ENCODE measurements at places on chromosomes 11 and 22.

GRCh38 chr11:16086229-16086819, 270.0 kb downstream of the SOX6 start:
- DNase-seq = no peak

GRCh38 chr11:7691759-7692350, 14.4 kb downstream of the OVCH2 start:
- DNase-seq = no peak

GRCh38 chr22:29093501-29094300, 20.9 kb downstream of the KREMEN1 start:
- DNase-seq = no peak

- DNase-seq = no peak
These were observed 137.9 kb downstream of the CTTN start for GRCh38 chr11:70536051-70536877.

DNA sequence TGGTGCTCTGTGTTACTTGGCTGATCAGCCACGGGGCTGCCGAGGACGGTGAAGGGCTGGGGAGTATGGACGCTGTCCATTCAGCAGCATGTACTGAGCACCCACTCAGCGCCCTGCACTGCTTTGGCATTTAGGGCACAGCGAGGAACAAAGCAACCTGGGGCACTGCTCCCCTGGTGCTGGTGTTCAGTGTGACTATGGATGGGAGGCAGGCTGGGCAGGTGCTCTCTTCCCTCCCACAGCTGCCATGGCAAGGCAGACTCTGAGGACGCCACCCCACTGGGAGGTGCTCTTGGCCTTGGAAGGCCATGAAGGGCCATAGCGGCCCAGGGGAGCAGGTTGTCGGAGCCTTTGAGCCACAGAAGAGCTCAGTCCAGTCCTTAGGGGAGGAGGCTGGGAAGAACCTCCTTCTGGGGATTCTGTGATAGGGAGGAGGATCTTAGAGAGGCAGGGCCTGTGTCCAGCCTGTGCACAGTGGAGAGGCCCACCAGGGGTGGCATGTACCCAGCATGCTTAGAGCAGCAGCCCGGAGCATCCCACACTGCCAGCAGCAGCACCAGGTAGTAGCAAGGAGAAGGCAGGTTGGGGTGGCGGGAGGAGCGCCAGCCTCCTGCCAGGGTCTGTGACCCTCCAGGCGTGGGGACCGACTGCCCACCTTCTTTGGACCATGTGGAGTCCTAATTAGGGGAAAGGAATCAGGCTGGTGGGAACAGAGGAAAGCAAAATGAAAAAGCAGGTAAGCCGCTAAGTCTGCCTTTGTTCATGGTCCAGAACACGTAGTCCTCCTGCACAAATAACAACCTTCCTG, 141.8 kb downstream of the MPPED1 start:
- DNase-seq = no peak

DNA sequence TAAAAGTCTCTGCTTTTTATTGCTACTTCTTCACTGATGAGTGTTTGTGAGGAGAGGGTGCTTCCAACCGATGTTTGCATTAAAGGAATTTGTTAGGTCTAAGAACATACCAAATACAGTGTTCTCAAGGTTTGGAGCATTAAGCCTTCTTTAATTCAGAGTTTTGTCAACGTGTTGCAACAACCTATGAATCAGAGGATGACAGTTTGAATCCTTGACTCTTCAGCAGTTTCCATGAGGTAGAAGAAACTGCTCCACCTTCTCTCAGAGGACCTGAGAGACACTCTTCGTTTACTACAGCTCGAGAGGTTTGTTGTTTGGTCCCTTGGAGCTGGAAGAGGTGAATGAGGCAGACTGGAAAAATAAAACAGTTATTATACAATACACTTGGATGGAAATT, 55.7 kb downstream of the NCAM1 start:
- no peak for DNase-seq

GRCh38 chr11:19220903-19221724, 19.3 kb upstream of the CSRP3 start:
- DNase-seq = no peak

- DNase-seq = no peak
These were observed 18.8 kb upstream of the PRSS23 start for GRCh38 chr11:86781546-86781945.

DNA sequence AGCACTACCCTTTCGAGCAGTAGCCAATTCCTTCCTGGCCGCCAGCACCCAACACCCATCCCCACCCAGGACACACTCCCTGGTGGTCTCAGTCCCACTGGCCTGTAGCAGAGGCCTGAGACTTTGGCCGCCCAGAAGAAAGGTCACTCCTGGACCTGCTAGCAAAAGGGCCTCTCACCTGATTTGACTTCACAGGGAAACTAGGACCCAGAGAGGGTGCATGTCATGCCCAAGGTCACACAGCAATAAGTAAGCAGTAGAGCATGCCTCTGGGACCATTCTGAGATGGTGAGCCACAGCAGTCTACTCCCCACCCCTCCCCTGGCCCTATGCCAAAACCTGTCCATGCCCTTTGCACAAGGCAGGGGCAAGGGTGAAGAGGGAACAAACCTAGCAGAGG, 7.3 kb downstream of the ARRB1 start:
- no peak for DNase-seq

- no peak for DNase-seq
These were observed at the start of gene TYMP for GRCh38 chr22:50529897-50530579. Gene TYMP, minus strand, starts transcription at chr22:50530012. Its CDS starts 303 bp downstream, at chr22:50529709.

GRCh38 chr11:125874556-125875124, 12.8 kb upstream of the HYLS1 start:
- no peak for DNase-seq

DNA sequence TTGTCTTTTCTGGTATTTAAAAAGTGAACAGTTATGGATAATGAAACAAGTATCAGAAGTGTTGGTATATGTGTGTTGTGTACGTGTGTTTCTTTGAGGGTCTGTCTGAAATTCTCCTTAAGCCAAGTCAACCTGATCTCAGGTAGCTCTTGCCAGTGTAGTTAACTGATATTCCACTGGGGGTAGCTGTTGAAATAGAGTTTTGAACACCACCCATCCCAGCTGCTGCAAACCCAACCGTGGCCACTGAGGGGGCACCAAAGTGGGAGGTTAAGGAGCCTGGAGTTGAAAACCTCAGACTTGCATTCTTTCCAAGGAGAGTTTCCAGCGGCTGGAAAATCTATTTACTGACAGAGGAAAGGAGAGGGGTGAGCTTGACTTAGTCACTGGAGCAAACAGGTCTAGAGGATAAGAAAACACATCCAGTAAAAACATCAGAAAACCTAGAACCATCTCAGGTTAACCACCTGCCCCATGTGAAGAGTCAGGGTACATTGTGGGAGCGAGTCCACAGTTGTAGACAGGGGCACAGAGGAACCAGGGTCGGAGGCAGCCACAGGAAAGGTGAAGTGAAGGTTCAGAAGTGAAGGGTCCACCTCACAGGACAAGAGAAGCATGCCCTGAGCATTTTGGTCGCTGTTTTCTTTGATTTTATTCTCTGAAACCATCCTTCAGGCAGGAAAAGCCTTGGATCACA, 8.8 kb upstream of the CUL5 start:
- no peak for DNase-seq

DNA sequence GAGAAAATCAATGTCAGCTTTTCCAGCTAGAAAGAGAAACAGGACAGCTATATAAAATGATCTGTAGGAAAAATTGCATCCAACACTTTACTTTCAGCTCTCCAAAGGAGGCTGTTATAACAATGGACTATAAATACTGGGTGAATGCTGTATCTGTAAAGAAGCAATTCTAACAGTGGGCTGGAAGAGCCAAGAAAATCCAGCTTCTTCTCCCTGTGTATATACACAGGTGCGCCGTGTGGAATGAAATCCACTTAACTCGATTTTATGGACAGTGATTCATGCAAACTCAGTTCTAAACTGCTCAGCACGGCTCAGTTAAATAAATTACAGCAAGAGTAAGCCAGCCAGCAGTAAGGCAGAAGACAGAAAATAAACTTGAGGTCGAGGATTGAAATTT, 32.5 kb upstream of the LMO2 start:
- DNase-seq = no peak

GRCh38 chr22:50498322-50498890, 9.1 kb downstream of the LMF2 start:
- peak; percentile 32 for DNase-seq

- DNase-seq = no peak
These were observed 11.4 kb downstream of the UBE2L6 start for GRCh38 chr11:57556041-57556440.

DNA sequence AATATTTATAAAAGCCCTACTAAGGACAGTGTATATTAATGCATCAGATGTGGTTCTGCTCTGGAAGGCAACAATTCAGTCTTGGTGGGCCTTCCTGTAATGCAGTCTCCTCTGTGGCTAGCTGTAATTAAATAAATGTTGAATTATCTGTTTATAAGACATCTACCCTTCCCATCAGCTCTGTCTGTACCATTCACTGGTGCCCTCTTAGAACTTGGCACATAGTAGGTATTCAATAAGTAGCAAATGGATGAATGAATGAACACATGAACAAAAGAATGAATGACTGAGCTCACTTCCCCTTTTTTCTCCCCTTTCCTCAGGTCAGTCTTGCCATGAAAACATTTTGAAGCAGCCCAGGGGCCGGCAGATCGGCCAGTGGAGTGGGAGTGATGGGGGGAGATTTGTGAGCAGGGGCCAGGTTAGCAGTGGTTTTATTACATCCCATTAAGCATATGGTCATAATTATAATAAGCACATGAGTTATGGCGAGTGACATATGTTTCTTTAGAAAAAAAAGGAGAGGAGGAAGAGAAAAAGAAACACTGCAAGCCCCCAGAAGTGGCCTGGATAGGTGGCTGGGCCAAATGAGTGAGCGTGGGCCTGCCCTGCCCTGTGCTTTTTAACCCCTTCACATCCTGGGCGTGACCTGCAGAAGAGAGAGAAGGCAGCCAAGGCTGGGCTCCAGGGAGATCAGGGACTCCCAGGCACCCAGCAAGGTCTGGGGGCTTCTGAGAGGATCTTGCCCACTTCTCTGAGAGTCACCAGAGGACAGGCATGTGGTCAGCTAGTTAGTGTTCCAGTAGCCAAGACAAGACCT, 48.6 kb upstream of the CD82 start:
- no peak for DNase-seq

DNA sequence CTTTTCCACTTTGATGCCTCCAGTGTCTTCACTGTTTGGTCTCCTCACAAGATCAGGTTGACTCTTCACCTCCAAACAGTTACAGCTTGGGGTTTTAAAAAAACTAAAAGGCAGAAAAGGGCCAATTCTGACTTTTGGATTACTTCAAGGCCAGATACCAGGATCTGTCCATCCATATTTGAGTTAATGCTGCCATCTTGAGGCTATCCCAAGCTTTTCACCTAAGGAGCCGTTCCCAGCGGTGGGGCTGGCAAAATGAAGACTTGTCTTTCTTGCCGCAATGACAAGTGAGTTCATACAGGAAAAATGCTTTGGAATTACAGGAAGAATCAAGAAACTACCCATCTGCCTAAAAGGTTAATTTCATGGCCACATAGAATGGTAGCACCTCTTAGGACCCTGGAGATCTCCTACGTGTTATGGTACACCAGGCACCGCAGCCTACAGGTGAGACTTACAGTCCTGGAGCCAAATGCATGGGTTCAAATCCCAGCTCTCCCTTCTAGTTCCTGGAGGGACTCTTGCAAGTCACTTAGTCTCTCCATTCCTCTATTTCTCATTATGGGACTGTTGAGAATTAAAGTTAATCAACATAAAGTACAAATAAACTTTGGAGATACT, 6.0 kb upstream of the OR5B21 start:
- DNase-seq = no peak

- no peak for DNase-seq
These were observed 10.8 kb downstream of the NPTXR start for GRCh38 chr22:38833061-38833460.

DNA sequence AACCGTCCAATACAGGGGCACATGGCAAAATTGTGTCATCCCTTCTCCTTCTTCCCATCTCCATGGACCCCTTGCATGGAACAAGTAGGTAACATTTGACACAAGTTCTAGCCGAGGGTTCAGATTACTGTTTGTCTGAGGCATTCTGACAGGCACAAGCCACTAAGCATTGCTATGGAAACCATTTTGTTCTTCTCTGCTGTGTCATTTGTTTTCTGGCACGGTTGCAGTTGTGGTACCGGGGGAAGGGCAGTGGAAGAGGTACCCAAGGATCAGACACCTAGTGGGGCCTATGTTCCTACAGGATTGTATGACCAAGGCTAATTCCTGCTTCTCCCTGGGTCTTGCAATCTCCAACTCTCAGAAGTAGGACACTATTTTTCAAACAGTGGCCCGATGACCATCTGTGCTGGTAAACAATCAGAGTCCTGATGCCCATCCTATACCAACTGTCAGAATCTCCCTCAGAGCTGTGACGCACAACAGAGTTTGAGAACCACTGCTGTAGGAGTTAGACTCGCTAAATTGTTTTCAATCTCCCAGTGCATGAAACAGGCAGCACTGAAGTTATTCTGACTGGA, 69.3 kb downstream of the KCNC1 start:
- no peak for DNase-seq

DNA sequence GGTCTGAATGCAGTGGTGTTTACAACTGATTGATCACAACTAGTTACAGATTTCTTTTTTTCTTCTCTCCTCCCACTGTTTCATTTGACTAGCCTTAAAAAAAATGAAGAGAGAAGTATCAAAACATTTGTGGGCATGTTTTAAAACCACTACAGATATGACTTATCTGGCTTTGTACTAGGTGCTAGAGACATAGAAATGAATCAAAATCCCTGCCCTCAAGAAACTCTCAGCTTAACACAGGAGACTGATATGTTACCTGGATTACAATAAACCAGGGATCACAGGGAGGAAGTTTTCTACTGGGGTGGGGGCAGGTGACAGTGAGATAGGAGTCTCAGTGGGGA, 25.2 kb upstream of the CTR9 start:
- DNase-seq = no peak

GRCh38 chr11:61679893-61680621, at the start of gene DAGLA:
Gene DAGLA, plus strand, starts transcription at chr11:61680391. Its CDS starts 39,765 bp downstream, at chr11:61720156.
- peak; percentile 68 for DNase-seq

DNA sequence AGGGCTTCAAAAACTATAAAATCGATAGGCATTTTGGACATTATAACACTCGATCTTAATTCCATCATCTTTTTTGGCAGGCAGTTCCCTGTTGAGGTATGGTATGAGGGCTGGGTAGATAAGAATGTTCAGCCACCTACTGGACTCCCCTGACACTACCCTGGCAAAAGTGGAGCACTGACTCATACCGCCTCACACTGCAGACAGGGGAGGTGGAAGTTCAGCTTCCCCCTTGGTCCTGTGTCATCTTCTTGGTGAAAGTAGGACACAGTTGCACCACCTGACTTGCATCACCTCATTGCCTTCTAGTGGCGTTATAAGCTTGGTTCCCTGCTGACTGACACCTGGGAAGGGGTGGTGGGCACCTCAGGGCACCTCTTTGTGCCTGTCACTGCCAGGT, 30.4 kb downstream of the PAAF1 start:
- peak; percentile 0 for DNase-seq

DNA sequence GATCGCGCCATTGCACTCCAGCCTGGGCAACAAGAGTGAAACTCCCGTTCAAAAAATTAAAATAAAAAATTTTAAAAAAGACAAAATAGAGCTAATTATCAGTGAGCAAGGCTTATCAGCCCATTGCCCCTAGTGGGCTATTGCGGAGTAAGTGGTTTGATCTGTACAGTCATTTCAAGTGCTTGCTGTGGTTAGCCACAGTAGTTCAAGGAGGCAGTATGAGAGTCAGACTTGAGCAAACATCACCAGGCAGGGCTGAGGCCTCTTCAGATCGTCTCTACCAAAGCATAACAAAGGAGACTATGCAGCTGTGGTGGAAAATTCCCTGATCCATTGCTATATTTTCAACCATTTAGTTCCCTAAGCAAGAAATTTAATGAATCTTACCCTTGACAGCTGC, 4.3 kb upstream of the SBF2 start:
- DNase-seq = no peak

GRCh38 chr11:105705786-105706530, 96.1 kb downstream of the GRIA4 start:
- DNase-seq = no peak

All from stimulated activated CD8-positive, alpha-beta memory T cell treated with anti-CD3 and anti-CD28 coated beads, Interleukin-7, amount 100 ng/mL, for 1 hour (primary cell).